ENCODE measurements at places on chromosomes 7 and 10.

DNA sequence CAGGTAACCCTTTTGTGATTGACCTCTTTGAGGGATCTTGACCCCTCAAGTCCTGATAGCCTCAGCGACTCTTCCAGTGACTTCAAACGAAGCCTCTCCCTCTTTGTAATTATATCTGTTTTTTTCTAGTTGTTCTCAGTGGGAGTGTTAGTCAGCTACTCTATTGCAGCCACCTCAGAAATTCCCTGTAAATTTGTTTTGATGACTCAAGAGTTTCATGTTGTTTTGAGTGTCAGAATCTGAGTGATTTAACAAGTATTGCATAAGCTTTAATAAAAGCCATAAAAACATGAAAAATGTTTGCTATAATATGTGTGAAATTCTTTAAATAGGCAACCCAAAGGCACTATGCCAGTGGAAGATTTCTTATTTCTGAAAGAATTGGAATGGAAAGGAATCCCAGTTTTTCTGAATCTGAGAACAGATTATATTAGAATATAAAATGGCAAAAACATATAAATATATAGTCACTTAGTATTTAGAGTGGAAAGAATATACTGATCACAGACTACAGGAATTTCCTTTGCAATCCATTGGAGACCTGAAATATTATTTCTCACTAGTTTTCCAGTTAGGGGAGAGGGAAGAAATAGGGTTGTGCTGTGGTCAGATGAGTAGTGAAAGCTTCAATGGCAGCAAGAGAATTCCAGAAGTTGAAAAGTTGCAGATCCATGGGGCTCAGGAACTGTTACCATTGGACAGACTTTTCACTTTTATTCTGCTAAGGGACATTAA, 94.4 kb upstream of the SEMA3C start:
- DNase-seq, result no peak

DNA sequence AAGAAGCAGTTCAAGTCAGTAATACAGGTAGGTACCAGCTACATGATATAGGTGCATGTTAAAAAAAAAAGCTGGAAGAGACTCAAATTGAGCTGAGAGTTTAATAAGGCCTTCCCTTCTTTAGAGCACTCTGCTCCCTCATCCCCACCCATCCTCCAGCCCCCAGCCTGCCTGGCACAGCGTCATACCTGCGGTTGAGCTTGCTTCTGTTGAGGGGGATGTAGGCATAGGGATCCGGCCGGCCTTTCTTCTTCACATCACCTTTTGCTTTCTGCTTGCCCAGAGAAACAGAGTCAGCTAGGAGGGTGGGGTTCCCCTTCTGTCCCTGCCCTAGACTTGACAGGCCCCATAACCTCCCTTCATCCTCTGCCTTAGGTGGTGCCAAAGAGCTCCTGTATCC, 23.8 kb upstream of the FRAT2 start:
- no peak for DNase-seq

DNA sequence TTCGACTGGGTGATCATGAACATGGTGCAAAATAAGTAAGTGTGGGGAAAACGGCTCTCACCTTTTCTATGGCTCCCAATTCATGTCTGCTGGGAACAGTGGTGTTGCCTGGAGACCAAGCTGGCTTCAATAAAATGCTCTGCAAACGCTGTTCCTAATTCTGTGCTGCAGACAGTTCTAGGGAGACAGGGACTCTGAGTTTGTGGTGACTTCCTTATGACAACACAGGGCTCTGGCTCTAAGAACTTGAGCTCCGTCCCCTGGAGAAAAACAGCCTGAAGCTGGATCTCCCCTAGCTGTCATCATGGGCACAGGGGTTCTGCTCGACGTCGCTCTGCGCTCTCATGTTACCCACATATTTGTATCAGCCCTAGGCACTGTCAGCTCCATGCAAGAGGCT, 61.0 kb upstream of the INSYN2A start:
- DNase-seq, result no peak

DNA sequence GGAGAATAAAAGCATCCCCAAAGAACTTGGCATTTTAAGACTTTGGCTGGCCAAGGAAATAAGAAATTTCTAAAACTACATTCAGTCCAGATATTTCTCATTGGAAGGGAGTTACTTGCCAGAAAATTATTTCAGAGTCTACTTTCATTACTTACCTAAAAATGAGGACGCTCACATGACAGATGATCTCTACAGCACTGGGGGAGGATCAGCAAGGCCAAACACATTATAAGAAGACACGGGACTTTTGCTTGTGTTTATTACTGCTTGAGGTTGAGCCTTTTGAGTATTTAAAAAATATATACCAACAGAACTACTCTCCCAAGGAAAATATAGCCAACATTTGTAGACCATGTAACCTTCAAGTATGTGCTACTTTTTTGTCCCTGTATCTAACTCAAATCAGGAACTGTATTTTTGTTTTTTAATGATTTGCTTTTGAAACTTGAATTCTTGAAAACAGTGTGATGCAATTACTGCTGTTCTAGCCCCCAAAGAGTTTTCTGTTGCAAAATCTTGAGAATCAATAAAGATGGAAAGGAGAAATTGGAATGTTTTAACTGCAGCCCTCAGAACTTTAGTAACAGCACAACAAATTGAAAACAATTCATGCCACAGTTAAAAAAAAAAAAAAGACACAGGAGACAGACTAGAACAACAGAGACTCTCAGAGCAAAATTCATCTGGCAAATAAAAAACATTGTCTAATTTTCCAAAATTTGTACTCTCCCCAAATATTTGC, 128.1 kb downstream of the ZNF438 start:
- no peak for DNase-seq
